ENCODE measurements at places on chromosomes 16 and 17. TPM values are rescaled to one million over a fixed set of nuclear protein-coding genes. Genes with fewer than 3 reads are reported as not detected.
A peak's percentile ranks its signal among the peaks of the same experiment; 100 is the strongest.

- H3K4me3 ChIP-seq, result no peak overlapping the region
- H3K27ac ChIP-seq, result no peak overlapping the region
- H3K27me3 ChIP-seq, result no peaks in the 10 kb centered on the region
- no peaks in the 10 kb centered on the region for H3K4me1 ChIP-seq
- no peaks in the 10 kb centered on the region for H3K36me3 ChIP-seq
- no peak for DNase-seq
Measured at GRCh38 chr17:16273499-16273898, 56.5 kb downstream of the PIGL start.

GRCh38 chr16:85894266-85894665, 4.7 kb upstream of the IRF8 start:
- H3K36me3 ChIP-seq, result no peaks in the 10 kb centered on the region
- no peak for DNase-seq
- H3K27ac ChIP-seq, result no peak overlapping the region
- H3K4me3 ChIP-seq, result no peak overlapping the region

GRCh38 chr17:49901460-49902331, 53.8 kb upstream of the TAC4 start:
- H3K4me3 ChIP-seq, result no peak overlapping the region
- peaks cover 3% of the 10 kb centered on the region for H3K4me1 ChIP-seq
- peak; percentile 61 for DNase-seq
- no peaks in the 10 kb centered on the region for H3K27me3 ChIP-seq

Gene CD300LB
- 0.91 TPM for total RNA-seq

Gene VMO1
- 3.0 TPM for total RNA-seq

Data from kidney (tissue), 22 donors.